ENCODE measurements at places on chromosomes 4 and X.

DNA sequence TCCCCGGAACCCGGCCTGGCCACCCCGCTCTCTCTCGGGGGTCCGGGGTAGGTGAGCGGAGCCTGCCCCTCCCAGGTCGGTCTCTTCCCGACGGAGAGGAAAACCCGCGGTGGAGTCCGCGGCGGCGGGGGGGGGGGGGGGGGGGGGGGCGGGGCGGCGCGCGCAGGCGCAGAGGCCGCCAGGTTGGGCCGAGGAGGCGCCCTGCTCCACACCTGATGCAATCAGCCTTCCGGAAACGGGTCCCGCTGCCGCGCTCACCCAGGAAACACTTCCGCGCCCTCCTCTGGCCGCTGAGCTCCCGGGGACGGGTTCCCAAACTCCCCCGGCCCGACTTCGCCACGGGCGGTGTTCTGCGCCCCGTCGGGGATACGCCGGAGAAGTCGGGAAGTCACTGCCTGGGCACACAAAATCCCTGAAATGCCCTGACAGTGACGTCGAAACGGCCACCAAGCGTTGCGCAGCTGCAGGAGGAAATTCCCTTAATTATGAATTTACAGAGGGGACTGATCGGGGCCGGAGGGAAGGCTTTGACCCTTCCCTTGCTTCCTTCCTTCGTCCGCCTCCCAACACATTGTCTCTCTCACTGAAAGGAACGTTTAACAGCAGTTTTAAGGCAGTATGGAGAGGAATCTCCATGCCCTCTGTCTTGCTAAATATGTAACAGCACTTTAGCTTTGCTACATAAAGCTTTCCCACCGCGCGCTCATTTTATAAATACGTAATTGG lies 2.1 kb upstream of the APBB2 start:
- peak; percentile 59 for DNase-seq
- peaks cover 31% of the 10 kb centered on the region for H3K4me1 ChIP-seq
- H3K27me3 ChIP-seq = peaks cover 71% of the 10 kb centered on the region

DNA sequence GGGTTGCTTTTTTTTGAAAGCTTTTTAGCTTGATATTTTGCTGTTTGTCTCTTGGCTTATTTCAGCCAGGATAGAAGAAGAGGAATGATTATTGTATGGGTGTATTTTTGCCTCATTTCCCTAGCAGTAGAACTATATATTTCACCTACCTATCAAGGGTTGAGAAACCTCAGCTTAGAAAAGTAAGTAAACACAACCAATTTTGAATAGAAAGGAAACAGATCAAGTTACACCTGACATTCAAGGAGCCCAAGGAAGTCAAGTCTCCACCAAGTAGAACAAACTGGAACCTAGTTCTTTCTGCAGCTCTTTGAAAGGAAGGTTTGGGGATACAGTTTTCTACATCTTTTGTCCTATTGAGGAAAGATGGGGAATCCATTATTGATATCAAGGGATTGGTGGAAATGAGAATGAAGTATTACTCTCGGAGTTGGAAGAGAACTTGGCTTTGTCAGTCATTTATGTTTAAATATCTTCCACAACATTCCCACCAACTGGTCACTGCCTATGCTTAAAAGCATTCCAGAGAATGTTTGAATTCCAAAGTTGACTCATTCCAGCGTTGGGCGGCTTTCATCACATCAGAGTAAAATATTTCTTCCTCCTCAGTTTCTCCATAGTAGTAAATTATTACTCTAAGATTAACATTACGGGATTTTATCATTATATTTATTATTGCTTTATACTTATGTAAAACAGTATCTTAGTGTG lies 207.8 kb upstream of the CNKSR2 start:
- no peaks in the 10 kb centered on the region for H3K4me1 ChIP-seq
- H3K4me3 ChIP-seq = no peak overlapping the region
- no peak for DNase-seq
- H3K27ac ChIP-seq = no peak overlapping the region

- no peak for DNase-seq
- no peak overlapping the region for H3K27ac ChIP-seq
- peaks cover 14% of the 10 kb centered on the region for H3K27me3 ChIP-seq
- H3K4me3 ChIP-seq = no peak overlapping the region
- H3K36me3 ChIP-seq = no peaks in the 10 kb centered on the region
- no peaks in the 10 kb centered on the region for H3K4me1 ChIP-seq
These were observed 17.6 kb upstream of the CBR4 start for GRCh38 chr4:169027663-169028062.

DNA sequence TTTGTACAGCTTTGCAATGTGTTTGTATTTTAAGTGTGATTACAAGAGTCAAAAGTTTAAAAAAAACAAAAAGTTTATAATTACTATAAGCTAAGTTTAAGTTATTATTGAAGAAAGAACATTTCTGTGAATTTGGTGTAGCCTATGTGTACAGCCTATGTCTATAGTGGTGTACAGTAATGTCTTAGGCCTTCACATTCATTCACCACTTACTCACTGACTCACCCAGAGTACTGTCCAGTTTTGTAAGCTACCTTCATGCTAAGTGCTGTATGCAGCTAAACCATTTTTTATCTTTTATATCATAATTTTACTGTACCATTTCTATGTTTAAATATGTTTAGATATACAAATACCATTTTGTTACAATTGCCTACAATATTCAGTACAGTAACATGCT lies 182.3 kb downstream of the RPA4 start:
- no peaks in the 10 kb centered on the region for H3K27me3 ChIP-seq
- no peak overlapping the region for H3K27ac ChIP-seq
- H3K4me3 ChIP-seq = no peak overlapping the region
- H3K4me1 ChIP-seq = peaks cover 4% of the 10 kb centered on the region
- no peak for DNase-seq
- peaks cover 3% of the 10 kb centered on the region for H3K36me3 ChIP-seq
